ENCODE measurements at places on chromosomes 1 and 21.

DNA sequence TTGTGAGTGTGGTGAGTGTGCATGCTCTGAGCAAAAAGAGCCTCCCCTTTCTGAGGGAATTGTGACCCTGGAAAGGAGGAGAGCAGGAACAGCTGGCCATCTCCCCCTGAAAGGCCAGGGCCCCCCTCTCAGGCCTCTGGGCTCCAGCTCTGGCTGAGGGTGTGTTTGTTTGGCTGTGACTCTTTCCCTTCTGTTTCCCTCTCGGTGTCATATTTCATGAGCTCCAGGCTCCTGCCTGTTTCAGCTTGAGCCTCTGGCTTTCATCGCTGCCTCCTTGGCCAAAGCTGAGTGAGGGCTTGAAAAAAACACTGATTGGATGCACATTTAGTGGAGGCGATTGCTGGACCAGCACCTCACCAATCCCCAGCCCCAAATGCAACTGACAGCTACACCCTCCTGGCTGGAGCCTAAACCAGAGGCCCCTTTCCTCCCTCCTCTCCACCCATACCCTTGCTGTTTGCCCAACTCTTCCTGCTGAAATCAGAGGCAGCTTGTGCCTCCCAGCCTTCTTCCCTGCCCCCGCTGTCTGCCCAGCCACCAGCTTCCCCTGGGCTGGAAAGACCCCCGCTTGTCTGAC, 64.1 kb downstream of the DDR2 start:
- peak; percentile 95 for DNase-seq

DNA sequence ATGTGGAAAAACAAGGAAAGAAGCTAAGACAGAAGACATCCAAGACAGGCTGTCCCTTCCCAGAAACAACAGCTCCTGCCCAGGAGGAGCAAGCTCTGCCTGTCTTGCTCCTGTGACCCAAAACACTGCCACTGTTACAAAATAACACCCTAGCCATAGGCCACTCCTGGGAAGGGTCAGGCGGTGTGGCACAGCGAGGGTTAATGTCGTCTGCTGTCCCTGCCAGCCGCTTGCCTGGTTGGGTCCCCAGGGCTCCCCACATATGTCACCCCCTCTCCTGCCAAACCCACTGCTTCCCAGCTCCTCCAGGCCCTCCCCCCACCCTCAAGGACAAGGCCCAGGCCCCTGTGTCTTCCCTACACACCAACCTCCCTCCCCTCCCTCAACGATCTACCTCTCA, 3.9 kb upstream of the NHLH1 start:
- DNase-seq = no peak

GRCh38 chr1:165217958-165218357, 138.6 kb downstream of the LMX1A start:
- no peak for DNase-seq

GRCh38 chr1:65650682-65651081, 142.0 kb upstream of the PDE4B start:
- DNase-seq = no peak

DNA sequence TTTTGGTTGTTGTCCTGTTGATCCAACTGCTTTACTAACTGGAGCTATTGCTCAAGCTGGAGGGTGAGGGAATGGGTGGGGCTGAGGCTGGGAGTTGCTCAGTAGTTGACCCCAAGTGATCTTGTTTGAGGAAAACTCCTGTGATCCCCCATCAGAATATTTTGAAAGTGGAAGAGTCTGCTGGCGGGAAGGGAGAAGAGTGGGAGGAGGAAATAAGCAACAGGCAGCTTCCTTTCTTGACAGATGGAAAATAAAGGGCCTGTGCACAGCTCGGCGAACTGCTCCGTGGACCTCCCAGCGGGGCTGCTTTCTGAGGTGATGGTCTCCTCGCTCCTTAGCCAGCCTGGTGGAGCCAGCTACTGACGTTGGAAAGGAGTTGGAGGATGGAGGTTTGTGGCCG, 199.1 kb upstream of the LMO4 start:
- peak; percentile 72 for DNase-seq

DNA sequence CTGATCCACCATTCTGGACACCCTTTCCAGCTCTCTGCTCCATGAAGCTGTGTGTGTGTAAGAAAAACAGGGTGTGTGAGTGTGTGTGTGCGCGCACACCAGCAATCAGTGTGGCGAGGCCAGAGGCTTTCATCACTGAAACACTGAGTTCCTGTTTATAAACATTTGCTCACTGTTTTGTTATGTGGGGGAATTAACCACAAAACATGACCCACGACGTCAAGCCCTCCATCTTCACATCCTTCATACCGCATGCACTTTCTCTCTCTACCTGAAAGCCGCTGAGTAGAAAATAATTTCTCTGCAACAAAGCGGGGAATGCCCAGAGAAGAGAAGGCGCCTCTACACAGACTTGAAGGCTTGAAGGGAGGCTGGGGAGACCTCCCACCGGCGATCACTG, 148.9 kb upstream of the IRF2BP2 start:
- DNase-seq = no peak

- no peak for DNase-seq
These were observed 116.9 kb downstream of the HLCS start for GRCh38 chr21:36849461-36850105.

DNA sequence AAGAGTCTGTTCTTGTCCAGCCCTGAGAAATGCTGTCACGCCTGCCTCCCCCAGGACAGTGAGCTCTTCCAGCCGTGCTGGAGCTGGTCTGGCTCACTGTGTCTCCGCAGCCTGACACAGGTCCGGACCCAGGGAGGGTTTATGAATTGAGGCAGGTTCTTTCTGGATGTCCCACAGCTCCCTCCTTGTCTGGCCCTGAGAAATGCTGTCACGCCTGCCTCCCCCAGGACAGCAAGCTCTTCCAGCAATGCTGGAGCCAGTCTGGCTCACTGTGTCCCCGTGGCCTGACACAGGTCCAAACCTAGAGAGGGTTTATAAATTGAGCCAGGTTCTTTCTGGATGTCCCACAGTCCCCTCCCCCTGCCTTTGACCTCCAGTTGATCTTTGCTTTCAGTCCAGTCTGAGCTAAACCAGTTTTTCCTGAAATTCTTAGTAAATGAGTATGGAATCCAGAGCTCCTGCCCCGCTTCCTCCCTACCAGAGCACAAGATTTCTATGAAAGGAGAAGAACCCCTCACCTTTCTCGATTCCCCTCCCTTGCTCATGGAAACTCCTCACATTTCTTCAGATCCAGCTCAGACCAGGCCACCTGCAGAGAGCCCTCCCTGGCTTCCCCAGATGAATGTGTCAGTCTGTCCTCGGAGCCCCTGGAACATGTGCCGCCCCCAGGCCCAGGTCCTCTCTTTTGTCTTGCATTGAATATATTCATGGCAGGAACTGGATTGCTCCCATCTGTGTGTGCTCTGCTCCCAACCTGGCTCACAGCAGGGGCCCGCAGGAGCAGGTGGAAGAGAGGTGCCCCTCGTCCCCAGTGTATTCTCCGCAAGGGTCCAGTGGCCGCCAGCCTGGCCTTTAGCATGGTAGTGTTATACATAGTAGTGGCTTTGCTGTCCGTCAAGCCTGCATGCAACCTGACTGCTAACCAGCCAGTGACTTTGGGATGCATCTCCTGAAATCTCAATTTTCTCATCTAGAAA, 116.3 kb downstream of the EPHB2 start:
- peak; percentile 20 for DNase-seq

DNA sequence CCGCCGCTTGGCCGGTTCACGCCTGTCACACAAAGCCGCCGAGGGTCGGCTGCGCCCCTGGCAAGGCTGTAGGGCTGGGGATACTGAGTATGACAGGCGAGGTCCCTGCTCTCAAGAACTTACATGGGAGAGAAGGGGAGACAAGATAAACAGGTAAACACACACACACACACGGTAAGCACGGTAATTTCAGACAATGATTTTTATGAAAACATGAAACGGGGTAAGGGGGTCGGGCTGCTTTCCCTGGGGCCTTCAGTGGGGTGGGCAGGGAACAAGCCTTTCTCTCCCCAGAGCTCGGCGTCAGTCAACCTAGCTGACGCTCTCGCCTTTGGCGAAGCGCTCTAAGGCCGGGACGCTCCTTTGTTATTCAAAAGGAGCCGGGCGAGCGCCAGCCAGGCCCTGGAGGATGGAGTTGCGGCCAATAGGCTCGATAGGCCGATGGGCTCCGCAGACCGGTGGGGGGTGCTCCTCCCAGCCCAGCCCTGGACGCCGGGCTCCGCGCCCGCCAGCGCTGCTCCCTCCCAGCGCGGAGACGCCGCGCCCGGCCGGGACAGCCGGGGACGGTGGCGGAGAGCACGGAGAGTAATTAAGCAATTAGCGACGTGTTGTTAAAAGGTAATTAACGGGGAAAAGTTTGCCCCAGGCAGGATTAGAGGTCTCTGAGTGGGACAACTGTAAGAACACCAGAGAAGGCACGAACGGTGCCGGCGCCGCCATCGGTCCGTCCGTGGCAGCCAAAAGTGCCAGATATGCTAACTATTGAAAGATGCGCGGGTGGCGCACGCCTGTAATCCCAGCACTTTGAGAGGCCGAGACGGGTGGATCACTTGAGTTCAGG, 950 bp upstream of the INKA2 start:
- DNase-seq = peak; percentile 57

GRCh38 chr1:174039027-174039426, 16.9 kb upstream of the RC3H1 start:
- peak; percentile 40 for DNase-seq

DNA sequence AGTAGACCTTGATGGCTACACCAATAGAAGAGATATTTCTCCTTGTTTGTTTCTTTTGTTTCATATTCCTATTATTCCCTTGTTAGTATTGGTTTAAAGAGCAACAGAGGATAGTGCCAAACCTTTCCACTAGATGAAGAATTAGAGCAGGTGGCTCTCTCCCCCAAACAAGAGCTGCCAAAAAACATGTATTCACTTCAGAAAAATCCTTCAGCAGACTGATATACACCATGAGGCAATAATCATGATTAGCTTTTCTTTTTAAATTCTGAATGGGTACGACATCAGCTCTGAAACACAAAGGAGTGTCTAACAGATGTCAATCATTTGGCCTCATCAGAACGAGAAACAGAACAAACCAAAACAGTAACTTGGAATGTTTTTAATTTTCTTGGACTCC, 67.3 kb upstream of the MAP10 start:
- no peak for DNase-seq

DNA sequence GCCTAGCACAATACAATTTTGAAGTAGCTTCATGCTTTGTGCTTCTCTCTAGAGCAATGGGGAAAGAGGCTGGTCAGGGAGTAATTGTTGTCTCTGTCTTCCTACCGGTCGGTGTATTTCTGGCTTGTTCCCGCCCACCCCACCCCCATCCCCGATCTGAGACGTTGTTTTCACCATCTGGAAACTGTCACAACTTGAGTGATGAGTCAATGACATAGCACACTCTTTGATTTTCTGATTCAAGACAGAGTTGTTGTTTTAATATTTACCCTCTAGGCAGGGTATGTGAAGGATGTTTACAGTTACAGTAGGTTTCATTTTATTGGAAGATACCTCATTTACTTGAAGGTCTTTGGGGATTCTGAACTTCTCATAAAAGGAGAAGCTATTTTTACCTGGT, 7.0 kb downstream of the IL12RB2 start:
- no peak for DNase-seq

GRCh38 chr1:206032380-206033140, 8.9 kb upstream of the CTSE start:
- DNase-seq = no peak

GRCh38 chr1:24275510-24275909, 43.6 kb upstream of the GRHL3 start:
- DNase-seq = peak; percentile 87

DNA sequence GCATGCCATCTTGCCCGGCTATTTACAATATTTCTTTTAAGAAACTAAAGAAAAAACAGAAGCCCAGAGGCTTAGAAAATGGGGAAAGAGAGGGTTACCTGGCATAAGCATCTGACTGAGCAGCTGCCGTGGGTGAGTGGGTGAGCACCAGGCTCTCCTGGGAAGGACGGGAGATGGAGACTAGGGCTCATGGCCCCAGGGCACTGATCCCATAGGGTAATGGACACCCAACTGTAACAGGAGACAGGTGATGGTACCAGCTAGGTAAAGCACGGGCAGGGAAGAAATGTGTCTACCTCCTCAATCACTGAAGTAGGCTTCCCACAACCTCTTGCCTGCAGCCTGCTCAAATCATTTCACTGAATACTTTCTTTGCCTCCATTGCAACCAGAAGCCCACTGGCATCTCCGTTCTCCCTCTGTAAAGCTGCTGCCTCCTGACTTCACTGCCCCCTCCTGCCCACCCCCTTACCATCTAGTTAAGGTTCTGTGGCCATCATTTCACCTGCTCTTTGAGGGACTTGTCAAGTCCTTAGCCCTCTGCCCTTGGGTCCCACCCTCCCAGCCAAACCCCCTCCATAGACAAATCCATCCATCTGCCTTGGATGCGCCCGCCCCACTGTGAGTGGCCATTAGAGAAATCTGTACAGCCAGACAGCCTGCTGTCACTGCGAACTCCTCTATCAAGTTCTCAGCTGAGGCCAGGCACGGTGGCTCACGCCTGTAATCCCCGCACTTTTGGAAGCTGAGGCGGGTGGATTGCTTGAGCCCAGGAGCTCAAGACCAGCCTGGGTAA, 6.2 kb downstream of the TMEM125 start:
- DNase-seq = no peak

DNA sequence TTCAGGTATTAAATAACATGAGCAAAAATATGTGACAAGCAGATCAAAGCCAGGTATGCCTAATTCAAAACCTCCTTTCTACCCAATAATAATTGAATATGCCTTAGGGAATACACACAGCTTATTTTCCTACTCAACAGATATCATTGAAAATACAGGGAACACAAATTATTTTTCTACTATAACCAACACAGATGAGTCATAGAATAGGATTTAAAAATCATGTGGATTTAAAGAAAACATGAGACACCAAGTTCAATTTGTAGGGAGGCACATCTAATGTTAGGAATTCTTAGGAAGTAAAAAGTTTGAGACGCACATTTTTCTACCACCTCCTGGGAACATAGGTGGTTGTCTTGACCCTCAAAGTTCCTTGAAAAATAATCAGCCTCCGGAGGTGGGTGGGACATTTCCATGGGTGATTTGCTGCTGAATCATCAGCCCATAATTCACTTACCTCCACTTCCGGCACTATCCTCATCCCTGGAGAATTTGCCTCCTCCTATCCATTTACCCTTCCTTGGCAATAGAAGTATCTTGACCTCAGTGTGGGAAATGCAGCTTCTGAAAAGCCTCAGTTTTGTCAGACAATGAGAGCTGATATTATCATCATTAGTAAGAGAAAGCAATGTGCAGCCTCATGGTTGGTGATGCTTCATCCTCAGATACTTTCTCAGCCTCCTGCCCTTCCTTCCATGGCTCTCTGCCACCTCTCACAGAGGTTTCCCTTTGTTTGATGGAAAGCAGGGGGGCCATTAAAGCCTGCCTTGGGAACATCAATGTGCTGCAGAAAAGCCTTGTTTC, 33.5 kb upstream of the RGS4 start:
- DNase-seq = peak; percentile 92

DNA sequence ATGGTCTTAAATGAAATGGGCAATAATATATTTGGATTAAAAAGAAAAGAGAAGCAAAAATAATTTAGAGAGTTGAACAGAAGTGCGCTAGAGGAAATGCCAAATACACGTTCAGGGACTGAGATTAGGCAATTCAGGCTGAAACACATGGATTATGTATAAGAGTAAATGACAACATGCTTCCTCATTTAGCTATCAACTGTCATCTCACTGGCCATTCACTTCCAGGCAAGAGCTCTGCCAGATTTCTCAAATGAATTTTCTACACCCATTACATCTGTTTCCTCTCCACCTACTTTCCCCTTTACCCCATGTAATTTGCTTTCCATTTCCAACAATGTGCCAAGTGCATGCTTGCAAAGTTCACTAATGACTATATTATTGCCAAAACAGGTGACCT, 582.4 kb downstream of the LTN1 start:
- no peak for DNase-seq
